ENCODE measurements at places on chromosomes 5 and 9. TPM values are rescaled to one million over a fixed set of nuclear protein-coding genes. Genes with fewer than 3 reads are reported as not detected.

The INSL4 gene
- total RNA-seq = not detected

The OGN gene
- not detected for total RNA-seq

GRCh38 chr5:98510143-98510985 lies 263.1 kb upstream of the RGMB start:
- H3K27ac ChIP-seq = no peak overlapping the region
- peaks cover 3% of the 10 kb centered on the region for H3K27me3 ChIP-seq
- no peak for DNase-seq
- H3K4me1 ChIP-seq = no peaks in the 10 kb centered on the region
- H3K4me3 ChIP-seq = no peak overlapping the region

The RUSC2 gene
- 2.1 TPM for total RNA-seq

The STKLD1 gene
- 0.17 TPM for total RNA-seq
